ENCODE measurements at places on chromosomes 16 and 17.

GRCh38 chr17:75530837-75531720, 5.6 kb downstream of the LLGL2 start:
- DNase-seq = no peak

- no peak for DNase-seq
Measured at GRCh38 chr17:13256545-13256944, 238.7 kb upstream of the ELAC2 start.

GRCh38 chr16:74852500-74852875, 77.9 kb upstream of the FA2H start:
- no peak for DNase-seq

DNA sequence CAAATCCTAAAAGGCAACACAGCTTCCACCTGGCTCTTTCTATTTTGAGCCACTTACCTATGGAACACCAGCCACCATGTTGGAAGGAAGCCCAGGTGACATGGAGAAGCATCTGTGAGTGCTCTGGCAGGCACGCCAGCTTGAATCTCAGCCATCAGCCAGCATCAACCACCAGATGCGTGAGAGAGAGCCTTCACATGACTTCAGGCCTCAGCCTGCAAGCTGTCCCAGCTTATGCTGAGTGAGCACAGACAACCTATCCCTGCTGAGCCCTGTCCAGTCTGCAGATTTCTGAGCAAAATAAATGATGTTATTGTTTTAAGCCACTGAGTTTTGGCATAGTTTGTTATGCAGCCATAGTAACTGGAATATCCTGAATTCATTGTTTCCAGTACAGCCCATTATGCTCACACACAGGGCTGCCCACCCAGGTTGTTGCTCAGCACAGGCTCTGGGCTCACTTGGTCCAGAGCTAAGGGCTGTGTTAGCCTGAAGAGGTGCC, 35.1 kb downstream of the TMEM238L start:
- DNase-seq = no peak

DNA sequence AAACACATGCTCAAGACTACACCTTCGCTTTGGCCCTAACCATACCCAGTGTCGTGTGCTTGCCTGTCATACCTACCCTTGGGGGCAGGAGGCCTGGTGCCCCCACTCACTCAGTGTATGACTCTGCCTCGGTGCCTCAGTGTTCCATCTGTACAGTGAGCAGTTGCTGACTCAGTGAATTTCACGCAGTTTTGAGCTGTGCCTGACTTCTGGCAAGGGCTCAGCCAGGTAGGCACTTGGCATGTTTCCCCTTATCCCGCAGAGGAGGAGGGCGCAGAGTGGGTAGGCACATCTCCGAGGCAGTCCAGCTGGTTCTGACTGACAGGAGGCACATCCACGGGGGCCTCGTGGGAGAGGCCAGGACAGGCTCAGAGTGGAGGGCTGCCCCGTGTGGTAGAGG, 148.9 kb upstream of the CIBAR2 start:
- DNase-seq = no peak

DNA sequence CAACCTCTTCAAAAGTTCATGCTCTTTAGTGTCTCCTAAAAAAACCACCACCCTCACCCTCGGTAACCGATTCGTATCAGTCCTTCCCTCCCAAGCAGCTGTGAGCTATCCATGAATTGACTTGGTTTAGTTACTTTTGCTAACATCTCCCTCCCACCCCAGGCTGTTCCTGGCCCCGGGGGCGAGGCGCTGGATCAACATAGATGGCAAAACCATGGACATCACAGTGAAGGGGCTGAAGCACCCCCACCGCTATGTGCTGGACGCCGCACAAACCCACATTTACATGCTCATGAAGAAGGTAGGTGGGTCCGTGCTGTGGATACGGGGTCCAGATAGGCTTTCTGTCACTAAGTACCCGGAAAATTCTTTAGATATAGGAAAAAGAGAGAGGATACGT, 66.8 kb downstream of the RGS9 start:
- no peak for DNase-seq
